Activated CD4-positive, CD25-positive, alpha-beta regulatory T cell treated with anti-CD3 and anti-CD28 coated beads, Interleukin-2, amount 50 U/mL, for 16 hours (primary cell): ENCODE measurements at places on chromosomes 5 and 9.

GRCh38 chr5:78495800-78496199 lies 135.4 kb downstream of the SCAMP1 start:
- no peak for DNase-seq

- DNase-seq, result no peak
Observed at GRCh38 chr5:133870661-133871060, 97.8 kb downstream of the C5orf15 start.

DNA sequence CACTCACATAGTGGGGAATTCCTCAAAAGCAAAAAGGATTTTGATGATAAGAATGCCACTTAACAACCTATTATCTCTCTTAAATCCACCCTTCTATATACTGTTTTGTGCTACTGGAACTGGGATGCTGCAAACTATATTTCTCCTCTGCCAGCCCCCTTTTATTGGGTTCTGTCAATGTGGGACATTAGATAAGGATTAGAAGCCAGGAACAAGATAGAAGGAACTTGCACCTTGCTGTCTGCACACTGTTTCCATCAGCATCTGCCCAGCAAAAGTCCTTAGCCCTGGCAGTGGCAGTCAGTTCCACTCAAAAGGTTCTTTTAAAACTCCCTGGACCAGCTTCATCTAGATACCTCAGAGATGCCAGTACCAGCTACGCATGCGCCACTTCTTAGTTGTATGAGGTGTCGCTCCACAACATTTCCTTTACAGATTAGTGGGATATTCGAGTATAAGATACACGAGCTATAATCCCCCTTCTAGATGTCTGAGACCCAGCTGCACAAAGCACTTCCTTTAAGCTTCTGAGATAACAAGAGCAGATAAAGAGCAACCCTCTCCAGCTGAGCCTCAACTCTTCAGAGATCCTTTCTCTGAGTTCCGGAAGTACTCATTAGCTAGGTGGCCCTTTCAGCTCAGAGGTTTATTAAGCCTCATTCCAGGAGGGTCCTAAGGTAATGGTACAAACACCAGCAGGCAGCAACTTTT lies 45.3 kb downstream of the CERT1 start:
- no peak for DNase-seq

GRCh38 chr5:36657563-36657995 lies 51.2 kb downstream of the SLC1A3 start:
- DNase-seq, result no peak

DNA sequence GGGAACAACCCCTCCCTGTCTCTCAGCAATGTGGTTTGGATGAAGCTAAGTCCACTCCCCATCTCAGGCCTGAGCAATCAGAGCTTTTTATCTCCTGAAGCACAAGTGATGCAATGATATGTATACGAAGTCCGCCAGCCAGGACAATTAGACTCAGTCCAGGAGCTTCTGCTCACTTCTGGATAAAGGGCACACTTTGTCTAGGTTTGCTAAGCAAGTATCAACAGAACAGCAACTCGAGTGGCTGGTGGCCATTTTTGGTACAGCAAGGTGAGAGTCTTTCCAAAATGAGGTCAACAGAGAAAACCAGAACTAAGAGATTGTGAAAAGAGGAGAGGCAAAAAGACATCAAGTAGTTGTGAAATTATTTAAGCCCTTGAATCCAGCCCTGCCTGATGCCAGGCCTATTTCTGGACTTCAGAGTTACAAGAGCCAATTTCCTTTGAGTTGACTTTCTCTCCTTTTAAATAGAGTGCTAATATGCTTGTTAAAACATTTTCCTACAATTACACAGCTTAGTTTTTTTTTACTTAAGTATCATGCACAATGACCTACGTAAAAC lies 8.2 kb downstream of the NDUFA8 start:
- DNase-seq, result no peak

DNA sequence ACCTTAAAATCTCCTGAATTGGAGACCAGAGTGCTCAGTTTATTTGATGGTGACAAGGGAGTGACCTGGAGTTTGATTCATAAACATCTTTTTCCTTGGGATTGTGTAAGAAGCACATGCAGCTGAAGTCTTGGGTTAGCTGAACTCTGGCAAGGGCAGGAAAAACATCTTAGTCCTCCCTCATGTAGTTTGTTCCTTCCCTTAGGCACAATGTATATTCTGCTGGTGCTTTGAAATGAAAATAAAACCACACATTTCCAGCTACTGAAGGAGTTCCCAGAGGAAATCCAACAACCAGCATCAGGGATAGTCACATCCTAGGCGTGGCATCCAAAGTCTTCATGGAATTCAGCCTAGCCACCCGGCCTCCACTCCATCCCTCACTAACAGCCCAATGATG lies 95.2 kb upstream of the PAPPA start:
- DNase-seq, result no peak

DNA sequence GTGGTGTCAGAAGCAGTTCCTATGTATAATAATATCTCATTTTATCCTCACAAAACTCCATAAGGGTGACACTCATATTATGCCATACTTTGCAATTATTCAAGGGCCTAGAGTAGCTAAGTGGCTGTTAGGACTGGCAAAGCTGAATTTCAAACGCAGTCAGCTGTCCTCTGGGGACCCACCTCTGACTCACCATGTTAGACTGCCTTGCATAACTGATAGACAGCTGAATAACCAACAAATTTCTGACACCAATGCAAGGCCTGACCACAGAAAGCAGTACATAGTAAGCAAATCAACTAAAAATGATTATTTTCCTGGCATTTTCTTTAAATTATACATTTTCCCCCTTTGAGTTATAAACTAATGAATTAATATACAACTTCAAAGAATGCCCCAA lies 251.6 kb upstream of the PTGER4 start:
- DNase-seq, result no peak

GRCh38 chr9:126097679-126098078 lies 228.9 kb upstream of the MVB12B start:
- no peak for DNase-seq

GRCh38 chr5:54457094-54457862 lies 1.8 kb downstream of the HSPB3 start:
- DNase-seq, result no peak

DNA sequence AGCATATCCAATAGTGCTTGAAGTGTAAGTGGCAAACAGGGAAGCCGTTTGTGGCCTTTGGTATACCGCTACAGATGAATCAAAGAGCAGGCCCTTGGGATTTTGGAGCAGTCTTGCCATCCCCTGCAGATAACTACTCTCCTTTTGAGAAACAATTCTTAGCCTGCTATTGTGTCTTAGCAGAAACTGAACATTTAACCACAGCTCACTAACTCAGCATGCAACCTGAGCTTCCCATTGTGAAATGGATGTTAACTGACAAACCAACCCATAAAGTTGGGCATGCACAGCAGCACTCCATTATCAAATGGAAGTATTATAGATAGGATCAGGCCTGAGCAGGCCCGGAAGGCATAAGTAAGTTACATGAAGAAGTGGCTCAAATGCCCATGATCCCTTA lies 315.3 kb upstream of the PTGER4 start:
- no peak for DNase-seq

GRCh38 chr9:108254236-108254635 lies 601.5 kb downstream of the ACTL7B start:
- no peak for DNase-seq

DNA sequence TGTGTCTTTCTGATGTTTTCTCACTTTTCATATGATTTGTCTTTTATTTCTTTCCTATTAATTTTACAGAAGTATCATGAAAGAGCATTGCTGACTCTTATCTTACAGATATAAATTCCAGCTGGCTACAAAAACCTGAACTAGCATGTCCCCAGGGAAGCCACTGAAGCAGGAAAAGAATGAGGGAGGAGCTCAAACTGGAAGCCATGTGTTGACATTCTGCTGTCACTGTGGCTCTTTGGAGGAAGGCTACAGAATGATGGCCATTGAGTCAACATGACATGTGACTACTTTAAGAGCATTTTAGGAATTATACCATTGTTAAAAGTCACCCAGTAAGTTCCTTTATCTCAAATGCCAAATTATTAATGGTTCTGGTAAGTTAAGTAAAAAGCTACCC lies 638.3 kb upstream of the DMAC1 start:
- no peak for DNase-seq

- DNase-seq, result no peak
Observed at GRCh38 chr5:145941448-145942130, 5.2 kb downstream of the SH3RF2 start.

DNA sequence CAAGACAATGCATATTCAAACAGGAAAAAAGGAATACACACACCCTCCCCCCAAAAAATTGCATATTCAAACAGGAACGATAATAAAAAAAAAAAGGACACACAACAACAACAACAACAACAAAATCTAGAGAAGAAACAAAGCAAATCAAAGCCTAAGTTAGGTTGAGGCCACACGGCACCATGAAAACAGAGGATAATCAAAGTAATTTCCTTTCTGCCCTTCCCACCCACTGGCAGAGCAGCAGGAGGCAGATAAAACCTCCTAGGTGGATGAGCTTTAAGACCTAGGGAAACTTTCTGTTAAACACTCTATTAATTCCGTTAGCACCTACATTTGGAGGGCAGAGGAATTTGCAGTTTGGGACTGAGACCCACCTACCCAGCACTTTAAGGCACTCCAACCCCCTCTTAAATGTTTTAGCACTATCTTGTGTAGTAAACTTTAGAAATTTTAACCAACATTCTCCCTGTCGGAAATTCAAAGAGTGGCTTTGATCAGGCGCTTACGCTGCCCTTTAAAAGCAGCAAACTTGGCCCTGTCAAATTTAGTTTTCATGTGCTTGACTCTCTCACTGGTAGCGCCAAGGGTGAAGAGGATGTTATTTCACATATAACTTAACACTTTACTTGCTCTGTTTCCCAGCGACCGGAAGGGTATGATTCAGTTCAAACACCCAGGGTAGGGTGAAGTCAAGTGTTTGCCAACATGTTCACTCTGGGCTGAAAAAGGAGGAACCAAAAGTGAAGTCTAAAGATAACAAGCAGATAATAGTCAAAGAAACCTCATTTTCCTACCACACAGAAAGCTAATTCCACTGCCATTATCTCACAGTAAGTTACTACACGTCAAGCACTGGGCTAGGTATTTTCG lies 9.2 kb downstream of the ENC1 start:
- DNase-seq, result no peak

DNA sequence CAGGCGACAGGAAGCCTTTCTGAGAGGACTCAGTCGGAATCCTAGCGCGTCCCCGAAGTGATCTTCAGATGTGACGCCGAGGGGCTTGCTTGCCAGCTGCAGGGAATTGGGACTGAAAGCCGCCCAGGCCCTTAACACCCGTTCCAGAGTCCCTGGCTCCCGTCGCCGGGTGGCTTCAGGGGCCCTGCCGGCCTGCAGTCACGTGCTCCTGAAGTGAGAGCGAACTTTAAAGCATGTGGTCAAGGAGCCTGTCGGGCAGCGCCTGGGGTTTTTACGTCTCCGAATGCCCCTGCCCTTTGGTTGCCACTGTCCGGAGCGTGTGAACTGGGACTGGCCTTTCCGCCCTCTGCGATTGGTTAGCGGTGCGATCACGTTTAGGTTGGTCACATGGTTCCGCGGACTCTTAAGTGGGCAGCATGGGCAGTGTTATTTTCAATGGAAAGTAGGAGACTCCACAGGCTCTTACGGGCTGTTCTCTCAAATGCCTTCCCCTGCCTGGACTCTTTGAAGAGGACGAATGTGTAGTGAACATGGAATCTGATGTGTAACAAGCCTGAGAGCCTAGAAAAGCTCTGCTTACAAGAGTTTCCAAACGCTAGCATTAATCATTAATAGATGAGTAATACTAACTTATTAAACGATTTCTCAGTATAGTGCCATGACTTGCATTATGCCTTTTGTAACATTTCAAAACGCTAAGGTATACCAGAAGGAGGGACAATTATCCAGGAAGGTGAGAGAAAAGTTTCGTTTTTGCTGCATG lies 1.9 kb downstream of the VLDLR start:
- no peak for DNase-seq

- DNase-seq, result no peak
Observed at GRCh38 chr5:73823508-73823925, 197.5 kb downstream of the ARHGEF28 start.

GRCh38 chr5:107112216-107112615 lies 558.5 kb downstream of the EFNA5 start:
- no peak for DNase-seq

GRCh38 chr5:122985954-122986721 lies 50.4 kb downstream of the PPIC start:
- no peak for DNase-seq

- no peak for DNase-seq
Observed at GRCh38 chr9:132876849-132877248, 1.2 kb downstream of the AK8 start.

DNA sequence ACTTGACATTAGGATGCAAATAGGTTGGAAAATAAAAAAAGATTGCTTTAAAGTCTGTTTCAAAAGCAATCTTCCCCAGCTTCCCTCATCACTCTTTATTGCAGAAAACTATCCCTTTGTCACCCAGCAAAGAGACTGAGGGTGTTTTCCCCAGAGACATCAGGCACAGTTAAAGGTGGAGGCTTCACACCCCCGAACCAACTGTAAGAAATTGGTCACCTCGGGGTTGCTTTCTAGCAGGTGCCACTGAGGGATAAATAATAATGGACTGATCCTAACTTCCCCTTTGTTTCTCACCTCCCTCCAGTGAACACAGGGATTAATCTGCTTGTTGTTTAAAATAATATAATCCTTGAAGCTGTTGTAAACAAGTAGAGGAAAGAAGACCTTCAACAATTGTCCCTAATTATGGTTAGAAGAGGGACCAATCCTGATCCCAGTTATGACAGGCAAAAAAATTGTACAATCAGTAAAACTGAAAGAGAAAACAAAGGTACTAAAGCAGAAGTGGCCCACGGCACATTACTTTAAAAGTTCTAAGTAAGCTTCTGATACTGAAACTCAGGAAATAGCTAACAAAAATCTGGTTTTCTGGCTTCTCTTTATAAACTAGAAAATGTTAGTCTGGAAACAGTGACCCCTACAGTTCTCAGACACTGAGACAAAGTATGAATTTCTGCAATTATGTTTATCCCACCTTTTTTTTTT lies 6.6 kb upstream of the PCSK1 start:
- DNase-seq, result no peak

DNA sequence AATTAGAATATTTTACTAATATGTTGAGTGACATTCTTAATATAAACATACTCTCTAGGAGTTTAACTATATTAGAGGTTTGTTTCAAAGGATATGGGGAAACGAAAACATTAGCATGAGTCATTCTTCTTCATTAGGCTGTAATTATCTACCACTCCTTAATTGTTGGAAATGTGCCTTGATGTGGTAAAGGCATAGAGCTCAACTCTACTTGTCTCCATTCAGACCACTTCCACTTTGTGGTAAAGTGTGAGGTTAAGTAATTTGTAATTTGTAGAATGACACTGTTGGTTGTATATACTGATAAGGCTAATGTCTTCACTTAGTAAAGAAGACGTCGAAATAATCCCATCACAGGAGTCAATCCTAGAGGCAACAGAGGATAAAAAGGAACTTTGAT lies 58.1 kb downstream of the HAPLN1 start:
- no peak for DNase-seq
